ENCODE measurements at places on chromosomes 6 and 20.
A peak's percentile ranks its signal among the peaks of the same experiment; 100 is the strongest.

DNA sequence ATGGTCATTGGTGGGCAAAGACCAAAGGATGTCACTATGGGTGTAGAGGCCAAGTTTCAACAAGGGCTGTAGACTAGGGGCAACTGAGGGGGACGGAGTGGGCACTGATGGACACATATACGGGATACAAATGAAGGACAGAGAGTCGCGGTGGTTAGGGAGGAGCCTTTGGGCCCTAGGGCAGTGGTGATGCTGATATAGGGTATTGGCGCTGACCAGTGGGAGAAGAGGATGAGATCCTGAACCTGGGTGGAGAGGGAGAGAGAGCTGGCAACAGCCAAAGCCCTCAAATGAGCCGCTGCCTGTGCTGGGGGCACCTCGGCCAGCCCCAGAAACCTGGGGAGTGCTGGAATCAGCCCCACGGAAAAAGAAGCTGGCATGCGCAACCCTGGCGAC lies 1.6 kb downstream of the CDH22 start:
- DNase-seq: peak; percentile 69

- no peak for DNase-seq
Observed at GRCh38 chr20:62643521-62644043, 1.3 kb downstream of the SLCO4A1 start.

GRCh38 chr6:92459606-92460005 lies 959.8 kb downstream of the EPHA7 start:
- no peak for DNase-seq

DNA sequence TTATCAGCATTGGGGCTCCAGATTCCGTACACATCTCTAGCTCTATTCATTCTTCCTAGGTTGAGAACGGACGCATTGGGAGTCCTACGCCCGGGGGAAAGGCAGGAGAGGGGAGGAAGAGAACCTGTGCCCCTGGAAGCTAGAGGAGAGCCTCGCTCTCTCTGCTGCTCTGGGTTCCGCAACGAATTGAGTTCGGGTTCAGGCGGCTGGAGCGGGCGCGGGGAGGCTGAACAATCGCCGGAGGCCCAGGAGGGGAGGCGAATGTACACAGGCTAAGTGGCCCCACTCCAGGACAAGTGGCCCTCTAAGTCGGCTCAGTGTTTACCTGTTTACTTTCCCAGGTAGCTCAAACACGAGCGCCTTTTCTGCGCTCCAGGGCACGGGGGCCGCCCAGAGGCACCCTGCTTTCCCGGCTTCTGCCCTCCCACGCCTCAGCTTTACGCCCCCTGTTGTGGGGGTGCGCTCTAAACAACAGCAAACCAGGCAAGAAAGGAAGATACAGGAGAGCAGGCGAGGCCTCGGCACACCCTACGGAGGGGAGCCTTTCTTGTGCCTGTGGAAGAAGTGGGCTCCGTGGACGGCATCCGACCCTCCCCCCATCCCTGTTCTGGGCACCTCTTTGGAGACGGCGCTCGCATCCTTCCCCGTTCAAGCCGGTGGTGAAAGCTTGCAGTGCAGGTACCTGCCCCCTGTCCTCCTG lies 4.6 kb upstream of the NKX2-2 start:
- peak; percentile 82 for DNase-seq

DNA sequence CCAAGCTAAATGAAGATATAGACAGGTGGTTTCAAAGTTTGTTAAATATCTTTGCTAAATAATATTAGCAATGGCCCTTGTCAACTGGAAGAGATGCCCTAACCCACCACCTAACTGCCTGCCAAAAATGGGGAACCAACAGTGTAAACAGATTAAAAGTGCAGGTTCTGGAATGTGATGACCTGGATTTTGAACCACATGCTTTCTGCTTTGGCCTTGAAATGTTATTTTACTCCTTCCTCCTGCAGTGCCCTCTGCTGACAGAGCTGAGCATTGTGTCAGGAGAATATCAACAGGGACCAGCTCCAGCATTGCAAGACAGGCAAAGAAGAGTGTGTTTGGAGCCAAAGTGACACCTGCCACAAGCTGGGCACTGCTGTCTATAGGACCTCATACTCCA lies 226.6 kb downstream of the MYLK4 start:
- DNase-seq: peak; percentile 4

- no peak for DNase-seq
Observed at GRCh38 chr20:60034231-60035110, 76.2 kb downstream of the CDH26 start.

- no peak for DNase-seq
Observed at GRCh38 chr6:126531840-126532239, 191.9 kb downstream of the CENPW start.

GRCh38 chr20:50579511-50579910 lies 69.3 kb downstream of the PTPN1 start:
- peak; percentile 9 for DNase-seq

GRCh38 chr6:72740135-72740534 lies 118.3 kb downstream of the KCNQ5 start:
- peak; percentile 62 for DNase-seq

- no peak for DNase-seq
Observed at GRCh38 chr6:57305761-57306160, 11.7 kb upstream of the PRIM2 start.

DNA sequence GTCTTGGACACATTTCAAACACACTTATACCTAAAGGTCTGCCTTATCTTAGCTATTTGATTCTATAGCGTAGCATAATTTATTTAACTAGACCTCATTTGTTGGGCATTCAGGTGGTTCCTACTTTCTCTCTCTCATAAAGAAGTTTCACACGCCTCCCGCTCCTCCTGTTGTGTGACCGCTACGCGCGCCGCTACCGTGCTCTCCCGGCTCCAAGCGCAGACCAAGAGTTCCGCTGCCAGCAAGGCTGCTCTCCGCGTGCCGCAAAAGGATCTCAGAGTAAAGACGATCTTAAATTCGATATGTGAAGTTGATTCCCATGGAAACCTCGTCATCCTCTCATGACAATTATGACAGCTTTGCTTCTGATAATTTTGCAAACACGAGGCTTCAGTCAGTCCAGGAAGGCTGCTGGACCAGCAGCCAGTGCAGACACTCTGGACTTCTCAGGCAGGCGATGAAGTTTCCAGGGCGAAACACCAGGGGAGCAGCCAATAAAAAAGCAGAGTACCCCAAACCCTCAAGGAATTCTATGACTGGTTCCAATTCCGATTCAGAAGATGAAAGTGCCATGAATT lies 20.4 kb downstream of the PRSS16 start:
- DNase-seq: no peak

GRCh38 chr6:131331873-131332781 lies 196.9 kb downstream of the AKAP7 start:
- no peak for DNase-seq

DNA sequence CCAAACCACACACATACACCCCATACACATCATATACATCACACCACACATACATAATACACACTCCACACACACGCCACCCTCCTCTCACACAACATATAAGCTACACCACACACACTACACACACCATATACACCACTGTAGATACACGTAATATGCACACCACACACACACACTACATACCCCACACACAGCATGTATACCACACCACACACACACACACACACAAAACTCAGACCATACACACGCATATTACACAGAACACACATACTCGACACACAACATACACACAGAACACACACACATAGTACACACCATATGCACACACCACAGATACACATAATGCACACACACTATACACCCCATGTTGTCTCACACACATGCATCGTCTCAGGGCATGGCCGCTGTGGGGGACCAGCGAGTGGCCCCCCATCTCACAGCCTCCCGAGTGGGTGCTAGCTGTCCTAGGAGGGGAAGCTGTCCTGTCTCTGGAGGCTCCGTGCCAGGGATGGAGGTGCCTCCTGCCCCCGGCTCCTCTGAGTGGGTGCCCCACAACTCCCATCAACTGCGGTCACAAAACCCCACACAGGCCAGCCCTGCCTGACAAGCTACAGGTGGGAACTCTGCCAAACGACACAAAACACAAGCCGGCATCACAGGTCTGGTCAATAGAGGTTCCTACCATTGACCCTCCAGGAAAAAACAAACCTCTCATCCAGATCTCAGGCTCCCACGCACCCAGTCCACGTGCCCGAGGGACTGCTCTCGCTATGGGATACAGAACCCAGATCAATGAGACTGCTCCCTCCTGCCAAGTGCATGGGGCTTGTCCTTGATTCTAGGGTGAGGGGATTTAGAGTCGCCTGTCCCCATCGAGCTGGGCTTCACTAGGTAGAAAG lies 49.1 kb downstream of the DACT2 start:
- no peak for DNase-seq

GRCh38 chr20:58019850-58020625 lies 208.4 kb downstream of the ANKRD60 start:
- DNase-seq: no peak
